ENCODE measurements at places on chromosomes 12 and 14.

DNA sequence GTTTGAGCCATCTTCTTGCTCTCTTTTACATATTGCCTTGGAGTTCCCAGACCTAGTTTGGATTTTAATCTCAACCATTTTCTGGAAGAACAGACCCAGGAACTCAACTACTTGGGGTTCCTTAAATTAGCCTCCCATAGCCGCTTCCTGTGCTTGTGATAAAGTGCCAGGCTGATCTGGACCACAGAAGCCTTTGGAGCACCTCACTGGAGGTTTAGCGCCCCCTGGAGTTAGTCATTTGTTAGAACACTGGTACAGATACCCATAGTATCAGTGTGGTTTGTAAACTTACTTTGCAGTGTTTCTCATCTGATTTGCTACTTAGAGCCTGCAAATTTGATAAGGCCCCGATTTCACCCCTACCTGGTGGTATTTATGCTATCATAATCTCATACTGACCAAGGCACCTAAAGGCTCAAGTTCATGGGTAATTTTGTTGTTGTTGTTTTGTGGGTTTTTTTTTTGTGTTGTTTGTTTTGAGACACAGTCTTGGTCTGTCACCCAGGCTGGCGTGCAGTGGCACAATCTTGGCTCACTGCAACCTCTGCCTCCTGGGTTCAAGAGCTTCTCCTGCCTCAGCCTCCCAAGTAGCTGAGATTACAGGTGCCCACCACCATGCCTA is 3.7 kb downstream of the UNC119B start:
- DNase-seq = peak; percentile 58

DNA sequence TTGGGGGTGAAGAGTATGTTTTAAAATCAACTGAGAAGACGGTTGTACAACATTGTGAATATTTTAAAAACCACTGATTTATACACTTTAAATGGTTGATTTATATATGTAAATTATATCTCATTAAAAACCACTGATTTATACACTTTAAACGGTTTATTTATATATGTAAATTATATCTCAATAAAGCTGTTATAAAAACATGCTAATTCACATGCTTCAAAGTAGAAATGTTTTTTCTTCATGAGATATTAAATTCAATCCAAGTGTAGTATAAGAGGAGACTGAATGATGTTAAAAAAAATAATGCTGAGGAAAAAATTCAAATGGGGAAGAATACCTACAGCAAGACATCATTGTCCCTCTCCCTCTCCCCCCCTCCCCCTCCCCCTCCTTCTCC is 92.9 kb downstream of the ATXN2 start:
- DNase-seq = no peak

GRCh38 chr14:105455086-105455640 is 19.5 kb upstream of the CRIP2 start:
- DNase-seq = no peak

DNA sequence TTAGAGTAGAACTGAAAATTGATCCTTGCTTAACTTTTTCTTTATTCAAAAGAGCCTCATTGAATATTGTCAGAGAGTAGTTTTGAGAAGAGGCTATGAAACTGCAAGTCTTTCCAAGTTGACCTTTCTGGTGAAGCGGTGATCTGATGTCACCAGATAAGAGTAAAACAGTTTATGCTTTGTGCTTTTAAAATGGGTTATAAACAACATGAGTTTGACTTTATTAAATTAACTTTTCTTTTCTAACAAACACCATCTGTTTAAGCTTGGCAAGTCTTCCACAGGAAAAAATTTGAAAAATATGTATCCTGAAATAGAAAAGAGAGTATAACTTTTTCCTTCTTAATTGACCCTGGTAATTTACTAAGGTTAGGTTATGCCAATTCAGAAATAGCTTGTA is 408.7 kb upstream of the NOVA1 start:
- no peak for DNase-seq

- no peak for DNase-seq
Observed at GRCh38 chr12:124188561-124189405, 106.1 kb upstream of the RFLNA start.

DNA sequence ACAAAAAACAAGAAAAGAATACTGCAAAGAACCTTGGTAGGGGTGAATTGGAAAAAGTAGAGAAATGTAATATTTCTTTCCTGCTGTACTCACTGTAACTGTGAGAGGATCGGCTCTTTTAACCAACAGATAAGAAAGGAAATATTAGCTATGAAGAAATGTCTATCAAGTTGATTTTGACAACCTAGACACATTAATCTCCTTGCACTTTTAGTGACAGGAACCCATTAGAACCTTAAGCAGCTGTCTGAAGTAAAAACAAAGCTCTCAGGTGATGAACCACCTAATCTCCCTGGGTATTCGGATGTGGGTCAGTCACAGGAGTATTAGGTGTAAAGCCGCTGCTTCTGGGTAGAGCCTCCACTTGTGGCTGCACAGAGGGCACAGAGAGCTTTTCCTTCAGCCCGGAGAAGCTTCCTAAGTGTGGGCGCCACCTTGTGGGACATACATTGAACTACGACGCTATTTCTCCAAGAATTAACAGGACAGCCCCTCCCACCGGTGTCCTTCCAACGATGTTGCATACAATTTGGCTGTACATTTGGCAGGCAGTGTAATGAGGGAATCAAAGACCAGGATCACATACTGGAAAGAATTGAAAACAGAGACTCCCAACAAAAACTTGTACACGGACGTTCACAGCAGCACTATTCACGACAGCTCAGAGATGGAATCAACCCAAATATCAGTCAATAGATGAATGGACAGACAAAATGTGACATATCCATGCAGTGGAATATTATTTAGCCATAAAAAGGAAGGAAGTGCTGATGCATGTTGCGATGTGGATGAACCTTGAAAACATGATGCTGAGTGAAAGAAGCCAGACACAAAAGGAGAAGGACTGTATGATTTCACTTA is 28.9 kb upstream of the MAPKAPK5 start:
- DNase-seq = peak; percentile 40

- no peak for DNase-seq
Observed at GRCh38 chr14:72617391-72618031, 276.4 kb downstream of the DPF3 start.

GRCh38 chr14:98633380-98633779 is 638.6 kb downstream of the BCL11B start:
- DNase-seq = no peak

DNA sequence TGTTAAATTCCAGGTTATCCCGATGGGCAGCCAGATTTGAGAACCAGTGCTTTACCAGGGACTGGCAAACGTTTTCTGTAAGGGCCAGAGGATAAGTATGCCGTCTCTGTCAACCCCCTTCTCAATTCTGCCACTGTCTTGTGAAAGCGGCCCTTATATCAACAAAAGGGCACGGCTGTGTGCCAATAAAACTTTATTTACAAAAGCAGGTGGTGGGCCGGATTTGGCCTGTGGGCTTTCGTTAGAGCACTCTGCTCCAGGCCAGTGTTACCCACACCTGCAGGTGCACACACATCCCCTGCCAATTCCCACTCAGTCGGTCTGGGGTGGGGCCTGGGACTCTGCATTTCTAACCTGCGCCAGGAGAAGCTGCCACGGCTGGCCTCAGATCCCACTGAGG is 111.2 kb downstream of the RFLNA start:
- no peak for DNase-seq

DNA sequence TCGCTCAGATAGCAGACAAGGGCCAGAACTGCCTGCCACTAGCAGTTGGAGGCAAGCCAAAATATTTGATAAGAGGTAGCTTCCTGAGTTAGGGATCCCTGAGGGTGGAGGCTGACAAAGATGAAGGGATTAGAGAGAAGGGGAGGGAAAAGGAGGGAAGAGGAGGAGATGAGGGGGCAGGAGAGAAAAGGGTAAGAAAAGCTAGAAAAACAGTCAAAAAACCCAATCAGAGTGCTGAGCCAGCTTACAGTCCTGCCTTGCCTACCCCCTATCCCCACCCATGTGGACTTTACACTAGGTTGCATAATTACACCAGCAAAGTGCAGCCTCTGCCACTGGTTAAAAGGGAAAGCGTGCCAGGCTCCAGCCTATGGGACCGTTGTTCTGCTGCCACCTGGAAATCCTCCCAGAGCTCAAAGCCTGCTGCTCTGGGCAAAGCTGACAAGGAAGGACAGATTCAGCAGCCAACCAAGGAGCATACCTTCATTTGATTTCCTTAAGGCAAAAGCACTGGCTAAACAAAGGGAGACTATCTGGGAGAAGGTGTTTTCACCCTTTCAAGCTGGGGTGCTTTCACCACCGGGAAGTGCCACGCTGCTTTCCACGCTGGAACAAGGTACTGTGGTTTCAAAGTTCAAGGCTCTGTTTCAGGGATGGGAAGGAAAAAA is 3.8 kb upstream of the NUMB start:
- DNase-seq = no peak

- DNase-seq = no peak
Observed at GRCh38 chr14:39547845-39548244, 115.6 kb upstream of the FBXO33 start.

GRCh38 chr12:115659422-115659821 is 618.1 kb downstream of the MED13L start:
- no peak for DNase-seq

GRCh38 chr14:38721822-38722431 is 381.1 kb downstream of the SEC23A start:
- no peak for DNase-seq

DNA sequence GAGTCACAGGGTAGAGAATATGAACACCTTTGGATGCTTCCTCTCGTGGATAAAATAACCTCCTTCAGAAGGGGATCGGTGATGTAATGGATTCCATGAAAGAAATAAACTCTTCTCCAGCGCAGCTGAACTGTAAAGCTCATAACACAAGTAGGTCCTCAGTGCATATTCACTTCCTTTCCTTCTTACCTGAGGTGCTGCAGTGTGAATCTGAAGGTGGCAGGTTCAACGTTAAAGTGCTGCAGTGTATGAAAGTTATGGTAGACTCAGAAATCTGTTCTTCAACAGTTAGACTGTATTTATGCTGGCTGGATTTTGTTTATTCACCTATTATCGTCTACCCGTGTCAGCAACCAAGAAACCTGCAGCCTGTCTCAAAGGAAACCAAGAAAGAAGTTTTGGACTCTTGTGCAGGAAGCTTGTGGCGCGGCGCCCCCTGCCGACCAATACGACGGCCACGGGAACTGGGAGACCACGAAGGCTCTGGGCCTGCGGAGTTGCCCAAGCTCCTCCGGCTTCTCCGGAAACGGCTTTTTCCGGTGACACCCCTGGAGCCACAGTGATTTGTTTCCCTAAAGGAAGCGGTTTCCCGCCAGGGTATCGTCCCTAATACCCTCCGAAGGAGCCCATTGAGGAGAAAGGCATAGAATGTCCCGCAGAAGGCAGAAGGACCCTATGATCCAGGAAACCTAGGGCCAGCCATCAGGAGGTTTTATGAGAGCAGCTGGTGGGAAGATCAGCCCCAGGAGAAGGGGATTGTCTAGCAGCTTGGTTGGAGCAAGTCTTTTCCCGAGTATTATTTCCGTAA is 17.6 kb upstream of the RNASE3 start:
- peak; percentile 58 for DNase-seq

GRCh38 chr14:105993814-105994213 is 467.4 kb downstream of the TMEM121 start:
- DNase-seq = no peak

DNA sequence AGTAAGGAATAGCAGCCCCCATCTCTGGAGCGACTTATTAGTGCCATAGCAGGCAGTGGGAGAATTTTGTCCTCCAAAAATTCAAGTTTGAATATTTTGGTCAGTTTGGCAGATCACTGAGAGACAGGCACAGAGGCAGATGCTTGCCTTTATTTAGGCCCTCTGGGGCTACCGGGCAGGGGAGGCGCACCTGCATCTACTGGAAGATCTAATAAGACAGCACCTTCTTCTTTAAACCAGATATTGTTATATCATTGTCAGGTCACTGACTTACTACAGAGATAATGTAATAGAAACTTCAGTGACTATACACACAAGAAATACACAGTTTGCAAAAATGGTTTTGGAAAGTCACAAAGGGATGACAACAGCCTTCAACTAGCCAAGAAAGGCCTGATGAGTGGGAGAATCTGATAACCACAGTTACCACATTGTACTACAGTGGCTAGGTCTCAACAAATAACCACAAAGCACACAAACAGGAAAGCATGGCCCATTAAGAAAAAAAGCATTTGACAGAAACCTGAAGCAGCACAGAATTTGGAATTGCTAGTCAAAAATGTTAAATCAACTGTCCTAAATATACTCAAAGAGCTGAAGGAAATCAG is 56.8 kb downstream of the CDK17 start:
- DNase-seq = no peak

GRCh38 chr12:81128930-81129554 is 51.2 kb downstream of the ACSS3 start:
- no peak for DNase-seq

DNA sequence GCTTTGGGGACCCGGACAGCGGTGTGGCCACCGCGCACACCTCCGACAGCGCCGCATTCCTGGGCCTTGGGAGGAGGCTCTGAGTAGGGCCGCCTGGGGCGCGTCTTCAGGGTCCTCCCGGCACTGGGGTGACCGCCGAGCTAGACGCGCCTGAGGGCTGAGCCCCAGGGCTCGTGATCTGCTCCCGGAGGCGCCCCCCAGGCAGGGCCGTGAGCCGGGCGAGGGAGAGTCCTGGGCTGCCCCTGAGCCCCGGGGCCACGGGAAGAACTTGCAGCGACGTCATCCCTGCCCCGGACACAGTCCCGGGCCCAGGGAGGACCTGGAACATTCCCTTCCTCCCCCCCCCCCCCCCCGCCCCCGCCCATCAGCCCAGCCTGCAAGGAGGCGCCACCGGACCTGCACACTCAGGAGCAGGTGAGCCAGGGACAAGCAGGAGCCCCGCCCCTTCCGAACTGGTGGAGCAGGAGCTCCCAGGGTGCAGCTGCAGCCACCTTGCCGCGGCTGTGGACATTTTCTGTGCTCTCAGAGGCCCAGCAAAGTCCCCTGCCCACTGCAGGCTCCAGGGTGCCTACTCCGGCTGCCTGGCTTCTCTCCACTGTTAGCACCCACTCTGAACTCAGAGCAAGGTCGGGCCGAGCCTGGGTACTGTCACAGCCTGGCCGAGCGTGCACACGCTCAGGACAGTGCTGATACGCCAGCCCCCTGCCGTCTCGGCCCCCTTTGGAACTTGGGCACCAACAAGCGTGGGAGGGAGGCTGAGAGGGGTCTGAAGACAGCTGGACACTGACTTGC is 50.7 kb downstream of the A2M start:
- no peak for DNase-seq

DNA sequence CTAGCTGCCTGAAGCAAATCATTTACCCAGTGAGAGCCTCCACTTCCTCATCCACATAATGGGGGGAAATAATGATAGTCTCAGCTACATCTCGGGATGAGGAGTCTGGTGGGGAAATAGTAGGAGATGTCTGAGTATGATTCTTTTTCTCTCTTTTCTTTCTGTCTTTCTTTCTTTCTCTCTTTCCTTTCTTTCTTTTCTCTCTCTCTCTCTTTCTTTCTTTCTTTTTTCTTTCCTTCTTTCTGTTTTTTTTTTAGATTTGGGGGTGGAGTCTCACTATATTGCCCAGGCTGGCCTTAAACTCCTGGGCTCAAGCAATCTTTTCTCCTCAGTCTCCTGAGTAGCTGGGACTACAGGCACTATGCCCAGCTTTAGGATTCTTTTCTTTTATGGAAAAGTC is 12.8 kb downstream of the HOXC4 start:
- DNase-seq = no peak

- no peak for DNase-seq
Observed at GRCh38 chr12:102501773-102502172, 21.4 kb upstream of the IGF1 start.

- DNase-seq = no peak
Observed at GRCh38 chr14:29222671-29223268, 456.2 kb downstream of the FOXG1 start.

- DNase-seq = no peak
Observed at GRCh38 chr12:55652352-55652751, 15.7 kb downstream of the OR10P1 start.

All from stimulated activated CD8-positive, alpha-beta memory T cell treated with anti-CD3 and anti-CD28 coated beads, Interleukin-15, amount 100 ng/mL, for 1 hour (primary cell).